Cerebellar cortex (tissue), 1 donor: ENCODE measurements at places on chromosomes 3 and 15.
A peak's percentile ranks its signal among the peaks of the same experiment; 100 is the strongest.

GRCh38 chr15:74851960-74852359, 9.0 kb upstream of the ULK3 start:
- no peak for DNase-seq

- no peak for DNase-seq
Observed at GRCh38 chr3:6962801-6963200, 101.9 kb downstream of the GRM7 start.

- no peak for DNase-seq
Observed at GRCh38 chr15:36926427-36926825, 173.9 kb downstream of the MEIS2 start.

DNA sequence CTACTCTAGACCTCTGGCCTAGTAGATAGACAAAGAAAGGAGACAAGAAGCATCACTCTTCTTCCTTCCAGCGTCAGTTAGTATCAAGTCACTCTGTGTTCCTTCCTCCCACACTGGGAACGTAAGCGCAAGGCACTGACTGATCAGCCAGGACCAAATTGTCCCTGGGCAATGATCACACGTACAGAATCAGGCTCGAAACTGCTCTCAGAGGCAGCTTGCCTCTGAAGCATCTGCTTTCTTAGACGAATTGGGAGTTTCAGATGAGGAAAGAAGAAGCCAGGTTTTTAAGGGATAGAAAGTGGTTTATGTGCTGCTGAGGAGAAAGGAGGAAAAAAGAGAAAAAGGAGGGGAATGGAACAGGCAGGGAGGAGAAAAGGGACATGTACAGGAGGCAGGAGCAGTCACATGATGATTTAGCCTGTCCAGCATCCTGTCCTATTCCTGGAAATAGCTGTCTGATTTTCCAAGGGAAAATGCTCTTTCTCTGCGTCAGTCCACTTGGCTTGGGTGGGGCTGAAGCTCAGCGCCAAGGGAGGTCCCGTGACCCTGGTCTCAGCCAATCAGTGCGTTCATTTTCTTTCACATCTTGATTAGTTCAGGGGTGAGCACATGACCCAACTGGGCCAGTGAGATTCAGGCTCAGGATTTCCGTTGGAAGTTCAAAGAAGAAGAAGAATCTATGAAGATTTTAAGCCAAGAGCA, 102.0 kb upstream of the PRICKLE2 start:
- no peak for DNase-seq

DNA sequence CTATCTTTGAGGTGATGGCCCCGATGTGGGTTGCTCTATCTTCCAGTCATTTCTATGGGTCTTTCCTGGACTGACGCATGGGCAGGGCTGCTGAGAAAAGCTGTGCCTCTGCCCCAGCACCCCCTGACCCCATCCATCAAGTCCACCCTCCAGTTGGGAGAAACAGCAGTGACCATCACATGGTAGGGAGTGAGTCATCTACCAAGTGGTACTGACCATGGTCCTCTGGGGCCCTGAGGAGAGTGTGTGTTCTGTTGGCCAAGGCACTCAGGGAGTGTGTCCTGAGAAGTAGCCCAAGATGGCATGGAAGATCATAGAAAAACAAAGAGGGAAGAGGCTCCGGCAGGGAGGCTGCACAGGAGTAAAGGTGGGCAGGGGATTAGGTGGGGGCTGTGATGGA, 1.6 kb upstream of the DNAH1 start:
- no peak for DNase-seq

GRCh38 chr3:197508461-197508860, 47.3 kb downstream of the BDH1 start:
- DNase-seq, result peak; percentile 92
